ENCODE measurements at places on chromosomes 16 and 17.

- no peak for DNase-seq
Observed at GRCh38 chr16:66844009-66844341, 239 bp upstream of the CA7 start.

DNA sequence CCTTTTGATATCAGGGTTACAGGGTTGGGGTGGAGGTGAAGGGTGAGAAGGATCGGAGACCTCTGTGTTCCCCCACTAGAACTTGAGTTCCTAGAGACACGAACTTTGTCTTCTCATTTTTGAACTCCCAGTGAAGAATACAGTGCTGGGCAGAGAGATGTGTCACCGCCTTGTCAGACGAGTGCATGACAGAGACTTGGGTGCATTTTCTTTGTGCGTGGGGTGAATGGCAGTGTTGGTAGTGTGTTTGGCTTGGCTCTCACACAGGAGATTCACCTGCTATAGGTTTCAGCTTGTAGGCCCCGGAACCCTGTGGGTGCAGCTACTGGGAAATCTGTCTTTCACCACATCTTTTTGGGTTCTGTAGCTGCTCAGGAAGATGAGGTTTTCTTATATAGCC is 40.0 kb upstream of the CCR7 start:
- peak; percentile 41 for DNase-seq

DNA sequence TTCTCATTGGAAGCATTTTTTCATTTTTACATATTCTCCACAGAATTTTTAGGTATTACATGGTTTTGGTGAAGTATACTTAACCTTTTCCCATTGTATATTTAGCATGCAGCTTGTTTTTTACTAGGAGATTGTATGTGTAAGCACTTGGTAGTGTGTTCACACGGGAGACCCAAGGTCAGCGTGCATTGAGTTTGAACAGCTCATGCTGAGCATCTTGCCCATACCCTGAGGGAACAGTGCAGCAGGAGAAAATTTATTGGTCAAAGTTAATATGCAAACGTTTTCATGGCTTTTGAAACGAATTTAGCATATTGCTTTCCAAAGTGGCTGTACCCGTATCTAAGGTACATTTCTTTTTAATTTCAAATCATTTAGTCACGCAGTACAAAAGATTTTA is 168.7 kb downstream of the MRTFB start:
- no peak for DNase-seq

GRCh38 chr16:6035161-6035560 is 937.6 kb upstream of the EEF2KMT start:
- no peak for DNase-seq

GRCh38 chr17:13036751-13037150 is 18.9 kb upstream of the ELAC2 start:
- DNase-seq = no peak

GRCh38 chr16:78718141-78718540 is 618.7 kb downstream of the WWOX start:
- no peak for DNase-seq

GRCh38 chr16:64304396-64304795 is 817.5 kb downstream of the CDH11 start:
- DNase-seq = no peak

- DNase-seq = no peak
Observed at GRCh38 chr17:72304859-72305258, 184.0 kb downstream of the SOX9 start.

- no peak for DNase-seq
Observed at GRCh38 chr16:49874613-49875237, 18.8 kb upstream of the ZNF423 start.

DNA sequence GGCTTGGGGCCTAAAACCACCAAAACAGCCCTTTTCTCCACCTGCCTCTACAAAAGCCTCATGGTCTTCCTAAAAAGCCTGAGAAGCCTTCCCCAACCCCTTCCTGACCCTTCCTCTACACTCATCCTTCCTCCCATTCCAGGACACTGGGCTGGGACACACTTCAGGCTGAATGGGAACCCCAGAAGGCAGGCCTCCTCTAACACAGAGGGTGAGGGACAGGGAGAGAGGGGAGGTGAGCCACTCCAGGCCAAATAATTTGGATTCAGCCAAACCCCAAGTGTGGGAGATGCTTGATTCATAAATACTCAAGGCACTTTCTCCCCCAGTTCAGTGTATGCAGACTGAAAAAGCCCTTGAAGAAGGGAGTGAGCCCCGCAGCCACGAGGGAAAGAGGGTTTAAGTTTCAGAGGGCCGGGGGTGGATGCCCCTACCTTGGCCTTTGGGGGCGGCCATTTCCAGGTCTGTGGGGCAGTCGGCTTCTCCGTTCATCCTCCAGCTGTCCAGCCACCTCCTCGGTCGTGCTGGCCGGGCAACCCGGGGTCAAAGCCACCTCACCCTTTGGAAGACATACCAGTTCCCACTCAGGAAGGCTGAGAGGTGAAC is 1.6 kb downstream of the UBTF start:
- no peak for DNase-seq

DNA sequence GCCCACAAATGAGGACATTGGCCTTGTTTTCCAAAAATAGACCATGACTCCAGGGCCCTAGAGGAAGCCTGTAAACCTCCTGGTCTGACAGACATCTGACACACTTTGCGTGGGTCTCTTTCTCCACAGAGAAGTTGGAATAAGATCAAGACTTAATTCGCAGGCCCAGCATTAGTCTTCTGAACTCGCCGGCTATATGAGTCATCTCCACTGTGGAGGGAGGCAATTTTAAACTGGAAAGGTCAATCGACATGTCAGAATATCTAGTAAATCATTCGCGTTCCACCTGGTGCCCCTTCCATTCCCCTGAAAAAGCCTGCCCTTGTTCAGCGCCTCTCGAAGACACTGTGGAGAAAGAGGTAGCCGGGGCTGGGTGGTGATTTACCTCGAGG is 140.1 kb downstream of the CLEC16A start:
- no peak for DNase-seq
